ENCODE measurements at places on chromosomes 11 and 22.

- DNase-seq, result no peak
These were observed 40.0 kb downstream of the AMBRA1 start for GRCh38 chr11:46553814-46554212.

- no peak for DNase-seq
These were observed 1.7 kb downstream of the TM7SF2 start for GRCh38 chr11:65113361-65113756.

DNA sequence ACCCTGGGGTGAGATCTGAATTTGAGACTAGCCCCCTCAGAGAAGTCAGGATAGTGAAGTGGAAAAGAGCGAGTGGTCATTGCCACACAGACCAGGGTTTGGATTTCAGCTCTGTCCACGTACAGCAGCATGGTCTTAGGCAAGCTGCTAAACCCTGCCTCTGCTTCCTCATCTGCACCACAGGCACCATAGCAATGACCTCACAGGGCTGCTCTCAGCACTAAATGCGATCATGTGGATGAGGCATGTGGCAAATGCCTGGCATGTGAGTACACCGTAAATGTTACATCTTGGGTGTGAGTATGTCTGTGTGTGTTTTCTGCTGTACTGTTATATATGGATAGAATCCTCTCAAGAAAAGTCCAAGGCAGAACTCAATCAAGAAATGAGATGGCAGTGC, 15.8 kb downstream of the NAV2 start:
- no peak for DNase-seq

GRCh38 chr11:67372321-67372992, 941 bp downstream of the CLCF1 start:
- DNase-seq, result no peak

DNA sequence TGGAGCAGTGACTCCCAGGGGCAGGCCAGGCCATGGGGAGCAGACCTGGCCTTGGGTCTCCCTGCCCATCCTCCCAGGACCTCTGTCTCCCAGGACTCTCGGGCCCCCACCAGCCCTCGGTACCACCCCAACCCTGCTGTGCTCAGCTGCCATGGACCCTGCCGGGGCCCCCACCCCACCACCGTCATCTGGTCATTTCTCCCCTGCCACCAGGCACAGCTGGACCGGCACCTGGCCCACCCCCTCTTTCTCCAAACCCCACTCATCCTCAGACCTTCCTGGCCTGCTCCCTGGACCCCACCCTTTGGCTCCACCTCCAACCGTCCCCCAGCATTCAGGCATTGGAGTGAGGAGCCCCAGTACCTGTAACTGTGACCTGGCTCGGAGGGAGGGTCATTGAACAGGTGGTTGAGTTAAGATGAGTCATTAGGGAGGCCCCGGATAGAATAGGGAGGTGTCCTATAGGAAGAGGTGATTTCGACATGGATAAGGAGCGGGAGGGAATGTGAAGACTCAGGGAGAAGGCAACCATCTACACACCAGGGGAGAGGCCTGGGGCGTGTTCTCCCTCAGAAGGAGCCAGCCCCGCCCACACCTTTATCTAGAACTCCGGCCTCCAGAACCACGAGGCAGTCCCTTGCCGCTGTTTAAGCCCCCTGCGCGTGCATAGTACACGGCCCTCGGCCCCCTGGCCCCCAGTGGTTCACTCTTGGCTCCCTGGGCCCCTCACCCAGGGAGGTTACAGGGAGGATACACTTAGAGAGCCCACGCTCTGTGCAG, 1395.9 kb downstream of the BRD1 start:
- no peak for DNase-seq

DNA sequence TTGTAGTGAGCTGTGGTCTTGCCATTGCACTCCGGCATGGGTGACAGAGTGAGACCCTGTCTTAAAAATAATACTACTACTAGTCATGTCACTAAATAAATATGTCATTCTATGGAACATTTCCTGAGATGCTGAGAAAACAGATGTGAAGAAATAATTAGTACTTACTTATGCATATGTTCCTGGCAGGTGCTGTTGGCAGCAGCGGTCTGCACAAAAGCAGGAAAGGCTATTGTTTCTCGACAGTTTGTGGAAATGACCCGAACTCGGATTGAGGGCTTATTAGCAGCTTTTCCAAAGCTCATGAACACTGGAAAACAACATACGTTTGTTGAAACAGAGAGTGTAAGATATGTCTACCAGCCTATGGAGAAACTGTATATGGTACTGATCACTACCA, 8.8 kb downstream of the ARCN1 start:
- DNase-seq, result no peak
